Central memory CD4-positive, alpha-beta T cell (primary cell): ENCODE measurements at places on chromosomes 11 and 22.

DNA sequence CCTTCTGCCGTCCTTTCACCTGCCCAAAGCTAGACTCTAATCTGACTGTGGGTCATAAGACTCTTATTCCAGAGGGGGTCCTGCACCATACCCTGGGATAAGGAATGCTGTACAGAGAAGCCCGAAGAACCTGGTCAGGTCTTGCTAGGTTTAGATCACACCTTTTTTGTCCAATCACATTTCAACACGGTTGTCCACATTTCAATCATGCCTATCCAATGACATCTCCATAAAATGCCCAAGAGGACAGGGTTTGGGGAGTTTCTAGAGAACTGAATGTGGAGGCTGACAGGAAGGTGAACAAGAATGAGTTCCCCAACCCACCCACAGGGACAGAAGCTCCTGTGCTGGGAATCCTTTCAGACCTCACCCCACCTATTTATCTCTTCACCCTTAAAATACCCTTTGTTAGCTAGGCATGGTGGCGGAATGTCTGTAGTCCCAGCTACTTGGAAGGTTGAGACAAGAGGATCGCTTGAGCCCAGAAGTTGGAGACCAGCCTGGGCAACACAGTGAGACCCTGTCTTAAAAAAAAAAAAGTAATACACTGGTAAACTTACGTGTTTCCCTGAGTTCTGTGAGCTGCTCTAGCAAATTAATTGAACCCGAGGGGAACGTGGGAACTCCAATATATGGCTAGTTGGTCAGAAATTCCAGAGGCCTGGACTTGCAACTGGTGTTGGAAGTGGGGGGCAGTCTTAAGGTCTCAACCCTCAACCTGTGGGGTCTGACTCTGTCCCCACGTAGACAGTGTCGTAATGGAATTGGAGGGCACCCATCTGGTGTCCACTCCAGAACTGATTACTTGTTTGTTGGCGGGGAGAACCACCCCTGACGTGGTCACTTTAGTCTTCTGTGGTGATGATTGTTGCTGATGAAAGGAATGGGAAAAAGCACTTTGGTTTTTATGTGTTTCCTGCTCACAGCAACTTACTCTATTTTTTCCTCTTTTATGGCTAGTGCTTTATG, 17.8 kb downstream of the TCIRG1 start:
- no peak for DNase-seq

DNA sequence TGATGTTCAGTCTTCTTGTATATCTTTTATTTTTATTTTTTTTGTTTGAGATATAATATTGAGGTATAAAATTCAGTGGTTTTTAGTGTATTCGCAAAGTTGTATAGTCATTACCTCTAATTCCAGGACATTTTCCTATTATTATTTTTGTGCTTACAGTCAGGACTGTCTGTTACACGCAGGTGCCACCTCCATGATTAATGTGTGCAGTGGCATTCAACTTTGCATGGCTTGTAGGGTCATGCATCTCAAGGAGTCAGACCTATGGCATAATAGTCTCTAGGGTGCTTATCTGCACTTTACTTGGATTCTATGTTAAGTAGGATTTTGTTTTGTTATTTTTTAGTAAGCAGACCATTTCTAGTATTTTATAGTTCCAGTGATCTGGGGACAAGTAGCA, 1.0 kb downstream of the CTR9 start:
- no peak for DNase-seq

GRCh38 chr11:95516175-95516574, 273.4 kb downstream of the FAM76B start:
- DNase-seq, result no peak

DNA sequence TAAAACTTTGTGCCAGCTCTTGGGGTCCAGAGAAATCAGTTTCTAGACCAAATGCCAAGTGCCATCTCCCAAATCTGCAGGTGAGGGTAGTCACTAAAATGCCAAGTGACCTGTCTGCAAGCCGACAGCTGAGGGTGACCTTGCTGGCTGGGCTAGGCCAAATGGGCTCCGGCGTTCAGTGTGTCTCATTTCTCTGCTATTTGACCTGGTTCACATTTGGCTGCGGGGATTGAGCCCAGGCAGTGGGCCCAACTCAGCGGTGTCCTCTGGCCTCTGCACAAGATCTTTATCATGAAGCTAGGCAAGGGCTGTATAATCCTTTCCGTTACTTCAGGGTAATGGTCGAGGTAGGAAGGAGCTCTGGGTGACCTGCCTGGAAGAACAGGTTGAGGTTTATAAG, 87.5 kb downstream of the SNX19 start:
- DNase-seq, result no peak

DNA sequence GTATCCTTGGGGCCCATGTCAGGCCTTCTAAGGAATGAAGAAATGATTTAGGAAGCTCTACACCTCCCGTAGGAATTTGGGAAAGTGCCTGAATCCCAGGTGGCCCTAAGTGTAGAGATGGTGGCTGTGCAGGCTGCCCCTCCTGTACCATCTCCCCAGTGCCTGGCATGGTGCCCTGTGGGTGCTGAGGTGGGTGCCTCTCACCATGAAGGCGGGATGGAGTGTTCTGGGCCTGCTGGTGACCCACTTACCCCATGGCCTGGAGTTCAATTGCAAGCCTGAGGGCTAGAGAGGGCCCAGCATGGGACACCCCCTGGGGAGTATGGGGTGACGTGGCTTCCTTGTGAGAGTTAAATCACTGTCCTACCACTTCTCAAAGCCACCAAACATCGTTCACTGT, 19.8 kb downstream of the SAMM50 start:
- no peak for DNase-seq

DNA sequence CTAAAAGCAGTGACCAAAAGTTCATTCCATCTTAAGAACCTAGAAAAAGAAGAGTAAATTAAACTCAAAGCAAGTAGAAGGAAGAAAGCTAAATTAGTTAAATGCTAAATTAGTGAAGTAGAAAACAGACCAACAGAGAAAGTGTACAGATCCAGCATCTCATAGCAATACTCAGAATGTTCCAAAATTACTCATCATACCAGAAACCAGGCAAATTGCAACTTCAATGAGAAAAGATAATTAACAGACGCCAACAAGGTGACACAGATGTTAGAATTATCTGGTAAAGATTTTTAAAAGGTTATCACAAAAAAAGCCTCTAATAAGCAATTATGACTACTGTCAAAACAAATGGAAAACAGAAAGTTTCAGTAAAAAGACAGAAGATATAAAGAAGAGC, 96.8 kb downstream of the ALX4 start:
- no peak for DNase-seq

GRCh38 chr11:2462543-2462985, 17.8 kb downstream of the KCNQ1 start:
- no peak for DNase-seq

- DNase-seq, result no peak
These were observed 346.6 kb downstream of the MN1 start for GRCh38 chr22:27454807-27455450.

- no peak for DNase-seq
These were observed 909 bp upstream of the ZNRD2 start for GRCh38 chr11:65569164-65569972.
